ENCODE measurements at places on chromosomes 5 and 9. TPM values are rescaled to one million over a fixed set of nuclear protein-coding genes. Genes with fewer than 3 reads are reported as not detected.

The TBCA gene
- total RNA-seq = 196 TPM

The ADAM19 gene
- total RNA-seq = 57.0 TPM

The SLC34A3 gene
- not detected for total RNA-seq

The DNM1 gene
- total RNA-seq = 23.2 TPM

The CARD9 gene
- 4.7 TPM for total RNA-seq

The IL13 gene
- total RNA-seq = not detected

The GRIA1 gene
- 0.65 TPM for total RNA-seq

The GFRA3 gene
- total RNA-seq = not detected

The NR2F1 gene
- 85.3 TPM for total RNA-seq

The COL27A1 gene
- 3.2 TPM for total RNA-seq

The CCDC127 gene
- 3.6 TPM for total RNA-seq

The INSL6 gene
- not detected for total RNA-seq

The DBH gene
- total RNA-seq = not detected

The PRRX2 gene
- 31.1 TPM for total RNA-seq

The SPINK13 gene
- total RNA-seq = not detected

All from epithelial cell of alveolus of lung (primary cell).